ENCODE measurements at places on chromosomes 3 and 15.
A peak's percentile ranks its signal among the peaks of the same experiment; 100 is the strongest.

- DNase-seq, result no peak
Measured at GRCh38 chr3:66748175-66748876, 247.5 kb upstream of the LRIG1 start.

DNA sequence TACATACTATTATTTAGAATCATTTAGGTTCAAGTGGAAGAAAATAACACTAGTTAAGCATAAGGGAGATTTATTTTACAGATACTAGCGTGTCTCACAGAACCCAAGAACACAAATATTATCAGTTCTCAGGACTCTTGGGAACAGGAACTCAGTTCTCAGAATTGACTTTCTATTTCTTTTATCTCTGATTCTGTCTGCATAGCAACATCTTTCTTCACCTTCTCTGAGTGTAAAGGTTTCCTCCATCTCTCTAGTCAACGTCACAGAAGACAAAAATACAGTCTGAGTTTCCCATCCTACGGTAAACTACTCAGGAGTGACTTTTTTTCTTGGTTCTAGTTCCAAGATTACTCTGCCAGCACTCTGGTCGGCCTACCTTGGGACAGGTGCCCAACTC lies 220.0 kb downstream of the SV2B start:
- no peak for DNase-seq

DNA sequence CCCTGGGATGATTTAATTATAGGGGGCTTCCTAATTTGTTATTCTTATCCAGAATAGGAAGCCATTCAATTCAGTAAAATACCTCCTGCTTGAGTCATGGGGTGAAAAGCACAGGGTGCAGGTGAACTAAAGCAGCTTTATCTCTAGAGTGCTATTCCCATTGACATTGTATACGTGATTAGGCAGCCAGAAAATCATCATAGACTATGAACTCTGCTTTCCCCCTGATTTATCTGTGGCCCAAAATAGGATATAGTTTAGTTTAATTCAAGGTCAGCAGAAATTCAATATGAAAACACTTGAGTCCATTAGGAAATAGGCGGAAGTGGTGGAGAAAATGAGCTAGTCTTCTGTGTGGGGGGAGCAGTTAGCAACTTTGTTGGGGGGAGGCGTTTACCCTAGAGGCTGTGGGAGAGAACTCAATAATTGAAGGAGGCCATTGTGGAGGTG lies 18.2 kb upstream of the PRKCI start:
- DNase-seq, result no peak

DNA sequence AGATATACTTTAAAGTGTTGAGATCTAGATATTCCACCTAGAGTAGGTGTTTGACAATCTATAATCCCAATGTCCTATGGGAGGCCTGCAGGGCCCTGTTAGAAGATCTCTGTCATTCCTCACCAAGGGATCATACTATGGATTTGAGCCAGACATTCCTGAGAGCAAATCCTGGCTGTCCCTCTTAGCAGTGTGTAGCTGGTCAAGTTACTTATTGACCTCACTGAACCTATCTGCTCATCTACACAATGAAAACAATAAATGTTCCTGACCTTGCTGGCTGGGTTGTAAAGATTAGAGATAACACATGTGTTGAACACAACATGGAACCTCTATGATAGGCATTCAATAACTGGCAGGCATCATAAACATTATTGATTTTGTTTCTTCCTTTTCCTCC lies 265.6 kb upstream of the ATP11B start:
- DNase-seq, result no peak

DNA sequence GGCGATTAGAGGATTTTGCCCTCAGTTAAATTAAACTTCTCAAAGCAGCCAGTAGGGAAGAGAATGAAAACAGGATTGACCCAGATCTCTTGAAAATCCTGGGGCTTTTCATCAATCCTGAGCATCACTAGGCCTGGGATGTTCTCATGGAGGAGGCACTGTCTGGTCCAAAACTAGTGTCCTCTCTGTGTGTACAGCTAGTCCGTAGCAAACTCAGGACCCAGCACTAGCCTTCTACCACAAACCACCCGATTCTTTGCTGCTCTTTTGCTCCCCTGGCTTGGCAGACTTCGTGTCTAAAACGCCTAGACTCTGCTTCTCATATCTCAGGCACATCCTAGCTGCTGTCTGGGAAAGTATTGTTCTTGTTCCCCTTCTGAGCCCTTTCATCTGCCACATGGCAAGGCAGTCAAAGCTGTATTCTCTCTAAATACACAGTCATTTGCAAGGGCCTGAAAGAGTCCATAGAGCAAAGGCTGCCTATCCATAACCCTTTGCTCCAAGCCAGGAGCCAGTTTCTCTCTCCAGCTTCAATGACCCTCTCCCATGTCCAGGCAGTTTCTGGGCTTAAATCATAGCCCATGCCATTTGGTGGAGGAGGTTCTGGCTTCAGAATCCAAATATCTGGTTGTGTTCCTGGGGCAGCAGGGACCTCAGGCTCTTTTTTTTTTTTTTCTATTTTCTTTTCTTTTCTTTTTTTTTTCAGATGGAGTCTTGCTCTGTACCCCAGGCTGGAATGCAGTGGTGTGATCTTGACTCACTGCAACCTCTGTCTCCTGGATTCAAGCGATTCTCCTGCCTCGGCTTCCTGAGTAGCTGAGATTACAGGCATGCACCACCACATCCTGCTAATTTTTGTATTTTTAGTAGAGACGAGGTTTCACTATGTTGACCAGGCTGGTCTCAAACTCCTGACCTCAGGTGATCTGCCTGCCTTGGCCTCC lies 52.4 kb downstream of the CDC25A start:
- no peak for DNase-seq

GRCh38 chr15:52334491-52335160 lies 39.0 kb upstream of the MYO5C start:
- DNase-seq, result no peak

GRCh38 chr15:71547011-71547410 lies 263.3 kb upstream of the NR2E3 start:
- no peak for DNase-seq

DNA sequence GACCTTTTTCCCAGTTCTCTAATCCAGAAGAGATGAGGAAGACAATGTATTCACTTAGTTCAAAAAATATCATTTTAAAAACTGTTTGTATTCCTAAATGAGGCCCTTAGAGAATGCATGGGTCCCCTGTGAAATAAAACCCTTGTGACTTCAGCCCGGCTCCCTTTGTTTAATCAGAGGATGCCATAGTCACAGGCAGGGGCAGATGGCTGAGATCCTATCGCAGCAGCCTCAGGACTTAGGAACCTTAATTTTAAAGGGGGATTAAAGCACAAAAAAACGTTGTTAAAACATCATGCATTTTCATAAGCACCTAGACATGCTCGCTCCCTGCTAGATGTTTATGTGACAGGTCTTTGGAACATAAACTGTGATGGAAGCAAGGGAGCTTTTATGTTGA lies 176.6 kb downstream of the IL20RB start:
- no peak for DNase-seq

GRCh38 chr3:158802409-158803268 lies 785 bp downstream of the MFSD1 start:
- DNase-seq, result no peak

GRCh38 chr3:111617406-111617805 lies 22.3 kb upstream of the ZBED2 start:
- no peak for DNase-seq

DNA sequence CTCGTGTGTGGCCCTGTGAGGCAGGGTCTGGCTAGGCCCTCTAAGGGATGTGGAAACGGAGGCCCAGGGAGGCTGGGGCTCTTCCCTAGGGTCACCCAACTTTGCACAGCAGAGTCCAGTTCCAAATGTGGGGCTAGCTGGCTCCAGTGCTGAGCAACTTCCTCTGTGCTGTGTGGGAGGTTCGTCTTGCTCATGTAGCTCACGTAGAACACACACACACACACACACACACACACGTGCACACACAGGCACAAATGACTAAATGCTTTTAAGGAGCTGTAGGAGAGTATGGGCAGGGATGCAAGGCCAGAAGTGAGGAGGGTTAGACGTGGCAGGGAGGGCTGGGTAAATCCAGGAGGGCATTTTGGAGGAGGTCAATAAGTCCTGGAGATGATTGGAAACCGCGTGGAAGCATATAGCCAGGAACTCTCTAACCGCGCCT lies 213.8 kb downstream of the RPLP1 start:
- DNase-seq, result no peak

DNA sequence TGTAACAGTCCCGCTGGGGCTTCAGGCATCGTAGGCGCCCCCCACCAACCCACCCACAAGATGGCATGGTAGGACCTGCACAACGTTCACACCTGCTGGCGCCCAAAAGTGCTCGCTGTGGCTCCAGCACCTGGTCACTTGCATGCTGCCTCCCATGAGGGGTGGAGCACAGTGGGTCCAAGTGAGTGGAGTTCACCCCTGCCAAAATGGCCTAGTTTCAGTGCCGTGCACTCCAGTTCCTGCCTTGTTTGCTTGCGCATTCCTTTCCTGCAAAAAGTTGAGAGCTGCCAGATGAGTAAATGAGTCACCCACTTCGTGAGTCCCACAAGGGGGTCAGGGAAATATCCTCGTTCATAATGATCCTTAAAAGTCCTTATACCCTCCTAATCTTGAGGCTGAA lies 788.7 kb upstream of the DPPA4 start:
- DNase-seq, result no peak

- DNase-seq, result no peak
Measured at GRCh38 chr3:43753741-43754715, 63.3 kb downstream of the ABHD5 start.

- no peak for DNase-seq
Measured at GRCh38 chr3:64856977-64857516, 169.2 kb upstream of the ADAMTS9 start.

- DNase-seq, result no peak
Measured at GRCh38 chr3:187788984-187789857, 44.0 kb upstream of the BCL6 start.

GRCh38 chr3:186589856-186590579 lies 19.5 kb downstream of the DNAJB11 start:
- no peak for DNase-seq

DNA sequence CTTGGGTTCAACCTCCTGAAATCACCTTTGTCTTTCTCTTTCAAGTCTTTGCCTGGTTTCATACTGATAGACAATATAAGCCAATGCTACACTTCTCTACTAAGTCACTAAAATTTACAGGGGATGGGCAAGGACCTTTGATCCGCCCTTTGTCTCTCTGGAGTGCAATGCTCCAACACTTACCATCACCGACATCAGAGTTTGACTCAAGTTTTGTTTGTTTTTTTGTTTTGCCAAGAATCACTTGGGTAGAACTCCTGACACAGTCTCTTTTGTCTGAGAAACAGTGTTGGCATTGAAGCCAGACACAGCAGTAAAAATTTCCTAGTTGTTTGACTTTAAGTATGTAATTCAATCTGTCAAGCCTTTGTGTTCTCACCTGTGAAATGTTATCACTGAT lies 29.3 kb downstream of the NFKBIZ start:
- DNase-seq, result peak; percentile 75

DNA sequence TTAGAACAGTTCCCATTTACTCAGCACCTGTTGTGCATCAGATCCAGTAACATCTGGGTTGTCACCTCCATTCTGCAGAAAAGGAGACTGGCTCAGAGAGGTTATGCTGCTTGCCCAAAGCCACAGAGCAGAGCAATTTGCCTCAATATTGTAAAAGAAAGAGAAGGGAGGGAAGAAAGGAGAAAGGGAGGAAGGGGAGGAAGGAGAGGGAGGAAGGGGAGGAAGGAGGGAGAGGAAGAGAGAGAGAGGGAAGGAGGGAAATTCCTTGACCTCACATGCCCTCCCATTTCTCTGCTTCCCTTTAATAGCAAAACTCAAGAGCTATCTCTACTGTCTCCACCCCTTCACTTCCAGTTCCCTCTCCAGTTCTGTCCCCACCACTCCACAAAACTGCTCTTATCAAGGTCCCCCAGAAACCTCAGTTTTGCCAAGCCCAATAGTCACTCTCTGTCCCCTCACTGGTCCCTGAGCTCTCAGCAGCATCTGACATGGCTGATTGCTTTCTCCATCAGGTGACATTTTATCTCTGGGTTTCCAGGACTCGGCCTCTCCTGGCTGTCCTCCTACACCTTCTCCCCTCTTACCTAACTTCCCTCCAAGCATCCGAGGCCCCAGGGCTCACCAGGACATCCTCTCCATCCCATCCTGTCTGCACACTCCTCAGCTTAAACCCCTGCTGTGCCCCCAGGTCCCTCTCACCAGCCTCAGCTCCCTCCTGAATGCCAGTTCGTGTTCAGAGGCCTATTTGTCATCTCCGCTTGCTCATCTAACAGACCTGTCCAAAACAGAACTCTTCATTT lies 104.7 kb upstream of the LINGO1 start:
- no peak for DNase-seq

- no peak for DNase-seq
Measured at GRCh38 chr3:94961423-94962100, 898.7 kb downstream of the NSUN3 start.

- DNase-seq, result no peak
Measured at GRCh38 chr3:64554096-64554920, 133.5 kb downstream of the ADAMTS9 start.

DNA sequence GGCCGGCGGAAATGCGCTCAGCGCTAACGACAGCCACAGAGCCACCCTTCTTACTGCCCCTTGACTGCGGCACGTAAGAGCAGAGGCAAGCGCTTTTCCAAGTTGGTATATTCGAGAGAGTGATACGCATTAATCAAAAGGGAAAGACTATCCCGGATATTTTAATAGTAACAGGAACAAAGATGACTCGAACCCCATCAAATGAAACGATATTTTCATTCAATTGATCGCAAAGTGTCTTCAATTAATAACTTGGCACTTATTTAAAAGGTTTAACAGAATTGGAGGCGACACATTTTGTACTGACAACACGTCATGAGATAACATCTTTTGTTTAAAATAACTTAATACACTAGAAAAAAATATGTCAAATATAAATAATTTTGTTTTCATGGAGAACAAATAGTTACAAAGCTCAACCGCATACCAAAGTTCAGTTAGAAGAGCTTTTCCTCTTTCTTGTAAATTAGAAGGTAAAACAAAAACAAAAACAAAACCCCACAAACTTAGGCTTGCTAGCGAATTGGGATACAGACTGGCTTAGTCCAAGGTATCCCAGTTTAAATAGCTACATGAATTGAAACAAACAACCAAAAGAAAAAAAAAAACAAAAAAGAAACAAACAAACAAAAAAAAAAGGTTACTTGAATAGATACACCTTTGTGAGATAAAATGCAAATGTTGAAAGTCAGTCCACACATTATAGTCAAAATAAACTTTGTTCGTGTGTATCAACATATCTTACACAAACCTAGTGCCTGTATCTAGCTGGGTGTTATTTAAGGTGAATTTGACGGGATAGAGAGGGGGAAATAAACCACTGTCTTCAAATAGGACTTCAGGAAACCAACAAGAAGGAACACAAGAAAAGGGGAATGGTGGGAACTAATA lies 10.2 kb downstream of the SHOX2 start:
- no peak for DNase-seq

- no peak for DNase-seq
Measured at GRCh38 chr3:138314751-138315150, 14.9 kb downstream of the NME9 start.

GRCh38 chr3:16402451-16402850 lies 111.0 kb downstream of the RFTN1 start:
- no peak for DNase-seq

DNA sequence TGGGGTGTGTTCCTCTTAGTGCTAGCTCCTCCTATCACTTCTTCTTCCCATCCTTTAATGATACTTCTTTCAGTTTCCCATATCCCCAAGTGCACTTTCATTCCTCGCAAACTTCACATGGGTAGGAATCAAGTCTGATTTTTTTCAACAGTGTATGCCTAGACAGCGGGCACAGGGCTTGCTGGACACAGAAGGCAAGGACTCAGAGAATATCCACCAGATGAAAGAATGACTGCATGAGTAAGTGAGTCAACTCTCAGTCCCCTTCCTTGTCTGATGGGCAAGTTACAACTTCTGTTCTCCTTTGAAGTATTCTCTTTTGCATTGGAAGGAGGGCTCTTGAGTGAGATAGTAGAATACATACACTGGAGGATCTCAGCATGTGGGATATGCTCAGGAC lies 3.1 kb upstream of the SQOR start:
- DNase-seq, result no peak

GRCh38 chr15:36400936-36401585 lies 178.4 kb upstream of the CDIN1 start:
- no peak for DNase-seq

All from right lobe of liver (tissue), 6 donors.